Naive thymus-derived CD8-positive, alpha-beta T cell (primary cell): ENCODE measurements at places on chromosomes 11 and 22. TPM values are rescaled to one million over a fixed set of nuclear protein-coding genes. Genes with fewer than 3 reads are reported as not detected.

Gene LMO2
- not detected for polyA plus RNA-seq

- DNase-seq: no peak
These were observed 308.0 kb downstream of the OPCML start for GRCh38 chr11:133224271-133224670.

Gene APOL5
- polyA plus RNA-seq: not detected

GRCh38 chr11:27118949-27119348 is 78.3 kb downstream of the BBOX1 start:
- DNase-seq: no peak

Gene THAP12
- 58.9 TPM for polyA plus RNA-seq

DNA sequence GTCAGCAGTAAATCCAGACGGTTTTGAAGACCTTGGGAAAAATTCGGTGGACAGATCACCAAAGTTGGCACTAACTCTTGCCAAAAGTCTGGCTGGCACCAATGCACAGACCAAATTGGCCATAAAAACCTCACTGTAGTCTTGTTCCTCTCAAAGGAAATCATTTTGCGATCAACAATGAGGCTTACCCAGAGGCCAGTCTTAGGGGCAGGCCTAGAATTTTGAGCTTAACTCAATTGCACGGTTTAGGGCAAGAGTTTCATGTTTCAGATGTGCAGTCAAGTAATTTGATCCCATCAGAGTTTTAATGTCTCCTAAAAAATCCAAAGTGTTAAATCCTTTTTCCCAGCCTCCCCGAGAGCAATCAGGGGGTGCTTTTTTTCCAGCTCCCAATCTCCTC is 19.0 kb downstream of the MPPED2 start:
- no peak for DNase-seq

DNA sequence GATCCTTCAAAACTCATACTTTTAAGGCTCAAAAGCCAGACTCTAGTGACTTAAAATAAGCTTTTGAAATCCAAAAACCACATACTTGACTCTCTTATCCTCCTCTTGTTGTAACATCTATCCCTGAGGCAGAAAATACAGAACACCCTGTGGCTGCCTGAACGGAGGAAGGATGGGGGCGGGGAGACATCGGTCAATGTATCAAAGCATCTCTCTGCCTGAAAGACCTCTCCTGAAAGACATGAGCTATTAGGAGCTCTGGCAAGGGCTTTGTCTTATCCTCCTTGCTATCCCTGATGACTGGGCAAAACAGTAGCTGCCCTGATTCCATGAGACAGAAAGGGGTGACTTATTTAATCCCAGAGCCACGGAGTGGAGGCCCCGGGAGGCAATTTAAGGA is 122.4 kb downstream of the MN1 start:
- no peak for DNase-seq

GRCh38 chr11:74138572-74138971 is 32.2 kb downstream of the C2CD3 start:
- DNase-seq: no peak

DNA sequence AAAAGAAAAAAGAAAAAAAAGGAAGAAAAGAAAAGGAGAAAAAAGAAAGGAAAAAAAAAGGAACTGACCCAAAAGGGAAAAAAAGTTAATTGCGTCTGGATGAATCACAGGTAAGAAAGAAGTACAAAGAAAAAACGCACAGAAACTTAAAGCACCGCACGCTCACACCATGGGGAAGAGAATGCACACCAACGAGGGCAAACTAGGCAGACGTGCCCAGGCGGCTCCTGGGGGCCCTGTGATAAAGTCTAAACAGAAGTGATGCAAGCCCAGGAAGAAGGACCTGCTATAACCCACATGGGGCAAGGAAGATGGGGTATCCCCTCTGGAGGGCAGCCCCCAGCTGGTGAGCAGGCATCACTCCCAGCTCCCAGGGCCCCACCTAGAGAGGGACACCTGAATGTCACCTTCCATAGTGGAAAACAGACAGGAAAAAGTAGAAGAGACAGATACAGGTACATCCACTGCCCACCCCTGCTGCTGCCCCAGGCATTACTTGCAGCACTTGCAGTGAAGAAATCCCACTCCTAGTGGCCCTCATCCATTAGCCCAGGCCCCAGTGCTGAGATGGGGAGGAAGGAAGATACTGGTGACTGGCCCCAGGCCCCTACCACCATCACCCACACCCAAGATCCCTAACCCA is 28.9 kb downstream of the NAP1L4 start:
- no peak for DNase-seq
